ENCODE measurements at places on chromosomes 6 and 20.

DNA sequence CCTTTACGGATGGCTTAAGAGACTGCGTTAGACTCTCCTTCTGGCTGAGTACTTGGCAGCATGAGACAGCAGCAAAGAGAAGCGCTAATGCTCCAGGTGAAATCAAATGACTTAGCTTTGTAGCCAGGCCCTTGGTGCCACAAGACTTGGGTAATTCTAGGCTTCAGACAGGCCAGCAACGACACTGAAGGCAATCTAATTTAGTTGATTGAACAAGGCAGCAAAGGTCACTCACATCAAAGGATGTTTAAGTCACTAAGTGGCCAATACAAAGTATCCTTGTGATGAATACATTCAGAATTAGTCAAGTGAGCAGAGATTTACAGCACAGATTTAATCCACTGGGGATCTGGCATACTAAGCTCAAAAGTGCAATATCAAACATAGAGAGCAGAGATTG lies 113.2 kb downstream of the FAM83B start:
- DNase-seq: no peak

- DNase-seq: no peak
Observed at GRCh38 chr6:17305219-17306001, 24.2 kb downstream of the RBM24 start.

GRCh38 chr6:348860-349396 lies 42.6 kb upstream of the IRF4 start:
- DNase-seq: no peak

GRCh38 chr20:7996898-7997297 lies 22.7 kb downstream of the TMX4 start:
- no peak for DNase-seq

DNA sequence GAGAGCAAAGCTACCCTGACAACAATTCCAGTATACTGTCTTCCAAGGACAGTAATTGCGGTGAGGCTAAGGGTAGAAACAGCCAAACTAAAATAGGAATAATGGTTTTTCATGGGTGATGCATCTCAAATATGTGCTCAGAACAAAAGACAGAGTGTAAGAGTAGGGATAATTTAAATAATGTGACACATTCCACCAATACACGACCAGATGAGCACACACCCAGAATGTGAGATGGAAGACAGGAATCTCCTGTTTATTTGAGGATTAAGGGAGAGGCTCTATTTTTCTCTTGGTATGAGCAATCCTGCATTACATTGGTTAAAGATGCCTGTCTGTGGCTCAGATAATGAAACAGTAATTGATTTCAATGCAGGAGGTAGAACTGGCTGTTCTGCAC lies 292.9 kb upstream of the ZFP64 start:
- DNase-seq: no peak

DNA sequence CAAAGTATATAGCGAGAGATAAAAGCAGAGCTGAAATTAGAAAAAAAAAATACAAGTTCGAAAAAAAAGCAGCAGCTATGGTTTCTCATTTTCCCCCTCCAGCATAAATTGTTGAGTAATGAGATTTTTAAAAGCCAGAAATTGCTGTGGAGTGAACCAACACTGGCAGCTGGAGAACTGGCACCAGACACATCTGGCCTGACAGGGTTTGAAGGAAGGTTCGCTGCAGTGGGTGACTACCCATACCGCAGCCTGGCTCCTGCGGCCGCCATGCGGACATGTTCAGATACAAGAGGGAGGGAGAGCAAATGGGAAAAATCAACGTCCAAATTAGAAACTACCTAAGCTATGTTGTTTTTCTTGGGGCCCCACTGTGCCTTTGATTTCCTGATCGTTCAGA lies 3.3 kb downstream of the APCDD1L start:
- DNase-seq: no peak

- no peak for DNase-seq
Observed at GRCh38 chr6:11155589-11155988, 44.1 kb upstream of the ERVFRD-1 start.

DNA sequence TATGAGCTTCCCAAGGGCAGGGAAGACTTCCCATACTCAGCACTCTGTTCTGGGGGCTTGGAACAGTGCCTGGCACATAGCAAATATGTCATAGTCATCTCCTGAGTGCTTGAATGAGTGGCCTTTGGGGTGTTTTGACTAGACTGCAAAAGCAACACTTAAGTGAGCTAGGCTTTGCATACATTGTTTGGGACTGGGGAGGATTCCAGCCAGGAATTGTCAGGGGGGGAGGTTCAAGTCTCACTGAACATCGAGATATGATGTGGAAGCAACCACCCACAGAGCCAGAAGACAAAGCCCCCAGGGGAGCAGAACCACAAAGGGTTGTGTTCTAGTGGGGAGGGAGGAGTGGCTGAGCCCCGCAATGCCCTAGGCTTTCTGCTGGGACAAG lies 98.4 kb downstream of the SYCP2 start:
- no peak for DNase-seq
